HS-5 (cell line): ENCODE measurements at places on chromosomes 6 and 20.
A peak's percentile ranks its signal among the peaks of the same experiment; 100 is the strongest.

DNA sequence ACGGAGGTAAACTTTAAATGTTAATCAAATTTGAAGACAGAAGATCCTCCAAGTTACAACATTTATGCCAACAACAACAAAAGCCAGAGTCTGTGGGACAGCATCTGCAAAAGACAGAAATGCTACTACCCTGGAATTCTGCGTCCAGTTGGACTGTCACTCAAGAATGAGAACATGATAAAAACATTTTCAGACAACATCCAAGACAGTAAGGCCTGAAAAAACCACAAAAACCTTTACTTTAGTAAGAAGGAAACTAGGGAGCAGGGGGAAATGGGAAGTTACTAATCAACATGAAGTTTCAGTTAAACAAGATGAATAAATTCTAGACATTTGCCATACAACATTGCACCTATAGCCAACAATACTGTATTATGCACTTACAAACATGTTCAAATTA is 77.6 kb downstream of the MLIP start:
- DNase-seq, result no peak

DNA sequence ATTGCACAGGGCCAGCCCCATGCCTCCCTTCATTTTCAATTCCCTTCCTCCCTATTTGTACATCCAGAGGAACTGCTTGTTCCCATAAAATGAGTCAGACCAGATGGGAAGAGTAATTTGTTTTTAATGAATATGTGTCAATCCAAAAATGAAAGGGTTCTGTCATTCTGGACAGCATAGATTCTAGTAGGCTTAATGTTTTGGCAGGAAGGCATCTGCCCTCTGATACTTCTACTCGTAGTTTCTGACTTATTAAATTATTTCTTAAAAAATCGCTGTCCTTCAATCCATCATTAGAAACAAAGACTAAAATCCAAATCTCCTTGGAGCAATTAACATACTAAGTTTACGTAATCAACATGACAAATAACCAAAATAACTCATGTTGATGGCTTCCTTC is 665.5 kb downstream of the TENT5A start:
- DNase-seq, result no peak

GRCh38 chr20:50320901-50321796 is 130.5 kb downstream of the CEBPB start:
- DNase-seq, result peak; percentile 97

GRCh38 chr6:109238396-109238795 is 143.1 kb downstream of the CEP57L1 start:
- no peak for DNase-seq

GRCh38 chr6:34201455-34202107 is 35.1 kb upstream of the HMGA1 start:
- no peak for DNase-seq

- DNase-seq, result no peak
Observed at GRCh38 chr6:24949020-24949569, 13.3 kb upstream of the RIPOR2 start.

GRCh38 chr6:129901910-129902309 is 40.8 kb upstream of the TMEM244 start:
- no peak for DNase-seq

- no peak for DNase-seq
Observed at GRCh38 chr6:161434350-161434749, 160.5 kb upstream of the AGPAT4 start.

DNA sequence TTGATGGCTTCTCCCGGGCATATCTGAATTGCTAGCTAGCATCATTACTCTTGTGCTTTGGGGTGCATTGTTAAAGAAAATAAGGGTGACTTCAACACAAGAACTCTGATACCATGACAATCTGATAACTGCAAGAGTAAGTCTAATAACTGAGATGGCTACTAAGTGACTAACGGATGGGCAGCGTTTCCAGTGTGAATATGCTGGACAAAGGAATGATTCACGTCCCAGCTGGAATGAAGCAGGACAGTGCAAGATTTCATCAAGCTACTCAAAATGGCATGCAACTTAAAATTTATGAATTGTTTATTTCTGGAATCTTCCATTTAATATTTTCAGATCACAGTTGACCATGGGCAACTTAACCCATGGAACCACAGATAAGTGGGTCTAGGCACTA is 31.7 kb downstream of the MOXD1 start:
- DNase-seq, result no peak

DNA sequence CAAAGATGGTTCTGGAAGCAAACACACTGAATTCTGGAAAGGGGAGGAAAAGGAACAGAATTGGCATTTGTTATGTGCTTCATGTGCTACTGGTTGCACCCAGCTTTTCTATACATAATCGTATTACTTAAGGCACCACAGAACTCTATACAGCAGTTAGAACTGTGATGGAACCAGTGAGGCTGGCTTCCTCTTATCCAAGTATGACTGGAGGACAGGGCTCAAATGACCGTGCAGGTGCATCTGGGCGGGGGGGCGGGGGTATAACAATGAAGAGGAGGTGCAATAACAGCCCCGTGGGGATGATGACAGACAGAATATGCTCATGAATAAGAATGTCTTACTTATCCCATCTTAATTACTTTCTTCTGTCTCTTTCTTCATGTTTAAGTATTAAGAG is 144.2 kb downstream of the BTBD9 start:
- DNase-seq, result no peak

DNA sequence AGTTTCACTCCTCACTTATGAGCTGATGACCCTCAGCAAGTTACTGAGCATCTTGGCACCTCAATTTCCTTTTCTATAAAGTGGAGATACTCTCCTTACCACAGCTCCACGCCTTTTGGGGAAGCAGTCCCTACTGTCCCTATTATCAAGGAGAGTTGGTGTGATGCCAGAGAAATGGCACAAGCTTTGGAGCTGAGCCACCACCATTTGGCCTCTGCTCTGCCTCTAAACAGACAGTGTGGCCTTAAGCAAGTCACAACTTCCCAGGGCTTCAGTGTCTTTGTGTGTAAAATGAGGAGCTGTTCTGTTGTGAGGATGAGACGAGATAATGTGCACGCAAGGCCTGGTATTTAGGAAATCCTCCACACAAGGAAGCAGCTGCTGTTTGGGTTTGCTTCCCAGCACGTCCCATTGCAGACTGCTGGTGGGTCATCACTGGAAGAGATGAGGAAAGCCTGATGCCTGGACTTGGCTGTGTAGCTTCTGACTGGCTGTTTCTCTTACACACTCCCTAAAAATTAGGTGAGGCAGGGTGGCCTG is 18.5 kb downstream of the NSFL1C start:
- no peak for DNase-seq

DNA sequence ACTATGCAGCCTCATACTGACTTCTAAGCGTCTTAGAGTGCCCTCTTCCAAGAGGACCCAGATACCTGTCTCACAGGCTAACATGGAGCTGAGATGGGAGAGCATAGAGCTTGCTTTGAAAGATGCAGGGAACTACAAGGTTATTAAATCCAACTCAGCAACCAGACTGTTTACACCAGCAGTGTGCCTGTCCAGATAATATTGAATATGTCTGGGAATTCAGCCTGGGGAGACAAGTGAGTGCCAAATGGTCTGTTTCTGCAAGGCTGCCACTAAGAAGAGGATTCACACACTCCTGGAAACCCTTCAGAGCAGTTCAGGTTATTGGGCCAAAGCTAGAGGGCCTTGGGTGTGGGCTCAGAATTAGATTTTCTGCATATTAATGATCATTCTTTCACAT is 547.8 kb downstream of the PTPRT start:
- DNase-seq, result no peak

DNA sequence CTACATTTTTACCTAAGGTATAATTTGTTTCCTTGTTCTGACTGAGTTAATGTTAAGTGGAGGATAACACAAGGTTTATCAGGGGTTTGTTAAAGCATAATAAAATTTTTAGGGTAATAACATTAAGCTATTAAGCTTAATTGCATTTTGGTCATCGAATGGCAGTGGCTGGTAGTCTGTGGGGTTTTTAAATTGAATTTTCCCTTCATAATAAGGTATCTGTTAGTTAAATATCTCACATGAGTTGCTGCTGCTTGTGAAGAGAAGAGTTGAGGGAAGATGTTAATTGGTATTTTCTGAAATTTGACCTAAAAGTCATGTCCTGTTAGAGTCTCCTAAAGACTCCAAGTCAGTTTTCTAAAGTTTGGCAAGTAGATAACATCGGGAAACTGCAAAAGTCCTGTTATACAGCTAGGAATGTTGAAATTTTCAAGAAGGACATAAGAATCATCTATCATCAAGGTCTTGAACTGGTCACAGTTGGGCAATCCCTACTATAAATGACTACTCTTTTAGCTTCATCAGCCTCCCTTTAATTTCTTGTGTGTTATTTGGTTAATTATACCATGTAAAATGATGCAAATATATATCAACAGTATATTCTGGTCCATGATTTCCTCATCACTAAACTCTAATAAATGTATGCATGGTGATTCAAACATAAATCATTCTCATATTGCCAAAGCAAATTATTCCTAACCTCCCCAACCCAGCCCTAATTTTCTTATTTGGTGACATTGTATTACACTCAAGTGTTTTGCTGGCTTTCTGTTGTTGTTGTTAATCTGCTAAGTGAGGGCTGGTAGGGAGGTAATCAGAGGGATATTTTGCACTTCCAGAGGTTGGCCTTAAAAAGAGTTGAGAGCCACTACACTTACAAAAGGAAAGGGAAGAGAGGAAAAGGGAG is 64.0 kb downstream of the MAP3K5 start:
- peak; percentile 3 for DNase-seq

DNA sequence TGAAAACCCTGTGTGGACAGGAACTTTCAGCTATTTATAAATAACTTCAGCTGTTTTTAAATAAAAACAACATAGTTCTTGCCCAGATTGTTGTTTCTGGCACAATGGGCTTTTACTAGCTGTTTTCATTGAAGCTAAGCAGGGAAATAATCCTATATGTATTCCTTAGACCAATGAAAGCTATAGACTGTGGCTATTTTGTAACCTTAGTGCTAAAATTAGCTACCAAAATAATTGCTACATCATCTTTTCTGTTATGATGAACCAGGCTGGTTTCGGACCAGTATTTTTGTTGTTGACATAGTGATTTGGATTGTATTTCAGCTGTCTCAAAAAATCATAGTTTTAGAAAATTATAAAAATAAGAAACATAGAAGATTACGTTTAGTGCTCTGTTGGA is 13.7 kb downstream of the PHF3 start:
- DNase-seq, result no peak

GRCh38 chr20:35317416-35318210 is 25.4 kb upstream of the FAM83C start:
- no peak for DNase-seq

- DNase-seq, result no peak
Observed at GRCh38 chr6:42337985-42338743, 113.6 kb downstream of the TRERF1 start.

GRCh38 chr20:37757550-37757949 is 63.7 kb downstream of the CTNNBL1 start:
- DNase-seq, result no peak

DNA sequence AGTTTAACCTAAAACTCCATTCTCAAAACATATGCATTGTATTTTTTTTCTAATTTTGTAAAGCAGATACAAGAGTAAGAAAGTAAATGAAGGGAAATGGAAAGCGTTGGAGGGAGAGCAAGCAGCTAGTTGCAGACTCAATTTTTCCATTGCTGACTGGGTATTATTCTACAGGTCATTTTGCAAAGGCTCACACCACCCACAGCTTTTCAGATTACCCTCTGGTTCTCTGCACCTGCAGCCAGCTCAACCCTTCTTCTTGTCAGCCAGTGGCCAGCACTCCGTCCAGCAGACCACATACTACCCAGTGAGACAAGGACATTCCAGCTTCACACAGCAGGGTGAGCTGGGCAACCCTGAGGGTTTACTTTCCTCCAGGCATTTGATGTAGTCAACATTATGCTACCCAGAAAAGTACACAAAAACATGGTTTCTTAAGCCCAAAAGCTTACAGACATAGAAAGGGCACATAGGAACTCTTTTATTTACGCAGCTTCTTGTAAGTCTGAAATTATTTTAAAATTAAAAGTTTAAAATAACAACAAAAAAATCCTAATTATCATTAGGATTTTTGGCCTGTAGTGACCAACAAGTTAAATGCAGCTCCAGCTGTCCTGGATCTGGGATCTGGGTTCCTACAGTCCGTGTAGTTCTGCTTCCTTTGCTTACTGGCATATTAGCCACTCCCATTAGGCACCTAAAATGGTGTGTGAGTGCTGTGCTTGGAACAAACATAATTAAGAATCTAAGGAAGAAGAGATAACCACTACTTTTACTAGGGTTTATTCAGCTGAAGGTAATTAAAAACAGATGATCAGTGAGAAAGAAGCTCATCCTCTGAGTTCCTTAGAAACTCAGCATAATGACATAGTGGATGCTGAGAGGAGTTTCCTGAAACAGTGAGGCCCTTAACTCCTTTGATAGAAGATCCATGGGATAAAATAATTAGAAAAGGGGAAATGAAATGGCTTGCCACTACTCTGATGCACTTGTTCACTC is 185.3 kb downstream of the PKHD1 start:
- DNase-seq, result no peak

GRCh38 chr20:39631557-39631956 is 669.4 kb downstream of the DHX35 start:
- peak; percentile 5 for DNase-seq

- DNase-seq, result peak; percentile 20
Observed at GRCh38 chr6:155943635-155944034, 488.0 kb upstream of the NOX3 start.

DNA sequence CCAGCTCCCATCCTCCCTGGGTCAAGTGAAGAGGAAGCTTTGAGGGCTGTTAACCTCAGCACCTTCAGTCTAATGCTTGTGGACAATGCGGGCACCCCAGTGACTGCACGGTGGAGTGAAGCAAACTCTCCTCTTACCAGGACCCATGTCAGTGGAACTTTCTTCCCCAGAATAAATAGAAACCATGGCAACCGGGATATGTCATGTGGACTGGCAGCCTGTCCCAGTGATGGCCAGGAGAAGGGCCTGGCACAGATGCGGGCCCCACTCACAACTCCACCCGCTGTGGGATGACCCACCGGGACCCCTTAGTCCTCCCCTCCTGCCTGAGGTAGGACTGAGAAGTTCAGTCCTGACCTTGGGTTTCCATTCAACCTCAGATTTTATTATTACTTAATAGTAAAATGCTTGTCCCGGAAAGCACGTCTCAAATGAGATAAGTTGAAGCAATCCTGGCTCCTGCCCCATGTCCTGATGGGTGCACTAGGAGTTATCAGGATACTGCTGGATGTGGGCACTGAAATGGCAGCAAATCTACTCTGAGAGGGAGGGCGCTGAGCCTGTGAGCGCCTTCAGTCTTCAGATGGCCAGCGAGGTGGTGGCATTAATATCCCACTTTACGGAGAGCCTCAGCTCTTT is 23.5 kb downstream of the TOX2 start:
- no peak for DNase-seq

GRCh38 chr6:139636391-139636790 is 261.9 kb upstream of the CITED2 start:
- no peak for DNase-seq

- no peak for DNase-seq
Observed at GRCh38 chr6:87846434-87846833, 144.4 kb upstream of the AKIRIN2 start.
